ENCODE measurements at places on chromosomes 6 and 20. TPM values are rescaled to one million over a fixed set of nuclear protein-coding genes. Genes with fewer than 3 reads are reported as not detected.

Gene SLC13A3
- 2.9 TPM for total RNA-seq

Gene ATXN1
- 52.5 TPM for total RNA-seq

Gene SLC24A3
- total RNA-seq: 6.0 TPM

Gene MEI4
- not detected for total RNA-seq

Gene ACSS1
- 26.6 TPM for total RNA-seq

Gene ZC2HC1B
- total RNA-seq: not detected

Gene POU5F1
- 1.9 TPM for total RNA-seq

Gene GATA5
- 2.5 TPM for total RNA-seq

Gene DTNBP1
- 18.5 TPM for total RNA-seq

Gene NFS1
- total RNA-seq: 25.5 TPM

- H3K4me1 ChIP-seq: no peaks in the 10 kb centered on the region
- no peak for DNase-seq
- H3K4me3 ChIP-seq: no peak overlapping the region
These were observed 86.1 kb downstream of the HUS1B start for GRCh38 chr6:570825-571224.

- no peak overlapping the region for H3K27ac ChIP-seq
- H3K36me3 ChIP-seq: no peaks in the 10 kb centered on the region
- no peak for DNase-seq
- H3K4me1 ChIP-seq: peaks cover 2% of the 10 kb centered on the region
- no peaks in the 10 kb centered on the region for H3K27me3 ChIP-seq
These were observed 13.8 kb downstream of the ASIP start for GRCh38 chr20:34254979-34255378.

GRCh38 chr6:138498629-138499302 lies 528 bp downstream of the NHSL1 start:
- no peak overlapping the region for H3K4me3 ChIP-seq
- no peak for DNase-seq
- no peaks in the 10 kb centered on the region for H3K36me3 ChIP-seq
- H3K4me1 ChIP-seq: peaks cover 8% of the 10 kb centered on the region
- no peak overlapping the region for H3K27ac ChIP-seq

GRCh38 chr20:14838663-14839628 lies 501.5 kb upstream of the FLRT3 start:
- H3K4me3 ChIP-seq: no peak overlapping the region
- H3K4me1 ChIP-seq: no peaks in the 10 kb centered on the region
- no peaks in the 10 kb centered on the region for H3K36me3 ChIP-seq
- H3K27me3 ChIP-seq: no peaks in the 10 kb centered on the region

- H3K27me3 ChIP-seq: no peaks in the 10 kb centered on the region
- H3K4me1 ChIP-seq: no peaks in the 10 kb centered on the region
- no peaks in the 10 kb centered on the region for H3K36me3 ChIP-seq
- no peak for DNase-seq
These were observed 264.1 kb upstream of the RIN2 start for GRCh38 chr20:19493794-19494495.

GRCh38 chr6:36679043-36679833 lies 724 bp downstream of the CDKN1A start:
- H3K36me3 ChIP-seq: peaks cover 10% of the 10 kb centered on the region
- H3K27me3 ChIP-seq: no peaks in the 10 kb centered on the region
- peak overlapping the region; percentile 93 for H3K27ac ChIP-seq

GRCh38 chr6:36141091-36141490 lies 10.8 kb downstream of the MAPK13 start:
- H3K27me3 ChIP-seq: no peaks in the 10 kb centered on the region
- H3K36me3 ChIP-seq: peaks cover 49% of the 10 kb centered on the region
- DNase-seq: no peak
- no peak overlapping the region for H3K4me3 ChIP-seq
- peaks cover 21% of the 10 kb centered on the region for H3K4me1 ChIP-seq

DNA sequence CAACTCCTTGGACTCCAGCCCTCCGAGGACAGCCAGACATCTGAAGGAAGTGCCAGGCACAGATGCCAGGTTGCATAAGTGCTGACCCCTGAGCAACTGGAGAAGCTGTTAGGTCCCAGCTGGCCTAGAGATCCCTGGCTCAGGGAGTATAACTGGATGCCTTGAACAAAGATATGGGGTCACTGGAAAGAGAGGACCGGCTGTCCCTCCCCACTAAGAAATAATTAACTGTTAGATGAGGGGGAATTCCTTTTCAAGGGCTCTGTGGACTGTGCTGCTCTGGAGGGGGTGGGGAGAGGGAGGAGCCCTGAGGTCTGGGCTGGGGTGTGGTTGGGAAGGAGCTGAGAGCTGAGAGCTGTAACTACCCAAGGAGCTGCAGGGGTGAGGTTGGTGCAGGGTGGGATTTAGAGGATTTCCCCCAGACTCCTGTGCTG lies 39.6 kb downstream of the HLA-F start:
- no peak overlapping the region for H3K4me3 ChIP-seq
- peaks cover 6% of the 10 kb centered on the region for H3K4me1 ChIP-seq
- H3K27me3 ChIP-seq: no peaks in the 10 kb centered on the region
- no peaks in the 10 kb centered on the region for H3K36me3 ChIP-seq

DNA sequence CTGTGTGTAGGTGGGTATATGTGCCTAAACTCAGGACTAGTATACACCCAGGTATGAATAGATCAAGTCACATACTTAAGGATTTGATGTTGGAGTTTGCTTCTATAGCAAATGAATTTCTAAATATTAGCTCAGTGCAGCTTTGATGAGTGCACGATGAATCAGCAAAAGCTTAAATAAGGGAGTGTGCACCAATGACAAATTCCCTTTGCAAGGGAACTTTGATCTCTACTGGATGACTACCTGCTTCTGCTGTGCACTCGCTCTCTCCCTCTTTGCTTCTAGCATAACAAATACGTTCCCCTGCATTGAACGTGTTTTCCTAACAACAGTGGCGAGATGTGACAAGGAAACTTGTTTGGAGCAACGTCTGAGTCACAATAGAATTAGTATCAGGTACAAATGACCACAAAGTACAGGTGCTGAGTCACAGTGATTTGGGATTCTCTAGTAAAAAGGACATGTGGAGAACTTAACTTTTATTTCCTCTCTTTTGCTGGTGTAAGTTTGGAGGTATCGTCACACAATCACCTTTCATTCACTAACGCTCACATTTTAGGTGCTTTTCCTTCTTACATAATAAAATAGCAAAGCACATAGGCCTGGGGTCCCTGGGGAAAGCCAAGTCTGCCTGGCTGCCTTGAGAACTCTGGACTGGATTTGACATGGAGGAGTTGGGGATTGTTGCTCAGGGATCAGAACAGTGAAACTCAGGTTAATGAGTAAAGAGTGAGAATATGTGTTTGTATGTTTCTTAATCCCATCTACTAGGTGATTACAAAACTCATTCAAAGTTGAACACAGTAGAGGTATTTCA lies 49.7 kb downstream of the KLHL31 start:
- no peaks in the 10 kb centered on the region for H3K36me3 ChIP-seq
- DNase-seq: no peak
- peak overlapping the region; percentile 53 for H3K27ac ChIP-seq
- H3K4me1 ChIP-seq: no peaks in the 10 kb centered on the region
- H3K4me3 ChIP-seq: no peak overlapping the region
- H3K27me3 ChIP-seq: no peaks in the 10 kb centered on the region

DNA sequence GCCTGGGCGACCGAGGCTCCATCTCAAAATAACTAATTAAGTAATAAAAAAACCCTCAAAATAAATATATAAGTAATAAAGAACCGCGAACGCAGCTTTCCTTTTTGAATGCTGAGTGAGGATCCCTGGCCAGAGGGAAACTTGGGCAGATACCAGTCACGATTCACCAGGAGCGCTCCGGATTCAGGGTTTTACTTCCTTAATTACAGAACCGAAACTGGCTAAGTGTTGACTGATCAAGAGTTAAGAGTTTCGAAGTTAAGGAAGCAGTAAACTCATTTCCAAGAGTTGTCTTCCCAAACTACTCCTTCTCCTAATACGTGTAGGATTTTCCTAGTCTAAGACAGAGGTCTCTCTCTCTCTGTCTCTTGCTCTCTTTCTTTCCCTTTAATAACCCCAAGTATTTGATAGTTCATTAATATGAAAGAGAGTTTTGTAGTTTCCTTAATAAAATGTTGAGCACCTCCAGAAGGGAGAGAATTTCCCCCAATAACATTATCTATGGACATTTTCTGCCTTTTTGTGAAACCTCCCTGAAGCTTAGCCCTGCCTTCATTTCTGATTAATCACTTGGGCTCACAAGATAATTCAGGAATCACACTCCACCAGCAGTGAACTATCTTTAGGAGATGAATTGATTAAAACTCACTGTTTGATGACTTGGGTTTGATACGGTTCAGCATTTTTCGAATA lies 61.4 kb upstream of the ZNF217 start:
- peaks cover 33% of the 10 kb centered on the region for H3K4me1 ChIP-seq
- no peaks in the 10 kb centered on the region for H3K36me3 ChIP-seq
- DNase-seq: no peak

DNA sequence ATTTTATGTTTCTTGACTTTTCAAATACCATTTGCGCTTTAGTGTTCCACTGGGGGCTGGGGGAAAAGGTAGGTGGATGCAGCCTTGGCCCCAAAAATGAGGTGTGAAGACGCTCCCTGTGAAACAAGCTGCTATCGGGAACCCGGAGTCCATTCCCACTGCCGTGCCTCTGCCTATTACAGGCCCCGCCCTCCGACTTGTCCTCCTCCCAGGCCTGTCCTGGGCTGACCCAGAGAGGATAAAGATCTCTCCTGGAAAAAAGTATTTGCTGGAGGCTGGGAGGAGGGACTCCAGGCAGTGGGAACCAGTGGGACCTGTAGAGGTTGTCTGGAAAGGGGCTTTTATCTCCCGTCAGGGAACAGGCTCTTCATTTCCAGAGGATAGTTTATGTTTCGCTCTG lies 215.0 kb downstream of the SLC24A3 start:
- no peak overlapping the region for H3K4me3 ChIP-seq
- no peaks in the 10 kb centered on the region for H3K36me3 ChIP-seq
- DNase-seq: no peak
- H3K27me3 ChIP-seq: no peaks in the 10 kb centered on the region
- H3K4me1 ChIP-seq: no peaks in the 10 kb centered on the region
- no peak overlapping the region for H3K27ac ChIP-seq

DNA sequence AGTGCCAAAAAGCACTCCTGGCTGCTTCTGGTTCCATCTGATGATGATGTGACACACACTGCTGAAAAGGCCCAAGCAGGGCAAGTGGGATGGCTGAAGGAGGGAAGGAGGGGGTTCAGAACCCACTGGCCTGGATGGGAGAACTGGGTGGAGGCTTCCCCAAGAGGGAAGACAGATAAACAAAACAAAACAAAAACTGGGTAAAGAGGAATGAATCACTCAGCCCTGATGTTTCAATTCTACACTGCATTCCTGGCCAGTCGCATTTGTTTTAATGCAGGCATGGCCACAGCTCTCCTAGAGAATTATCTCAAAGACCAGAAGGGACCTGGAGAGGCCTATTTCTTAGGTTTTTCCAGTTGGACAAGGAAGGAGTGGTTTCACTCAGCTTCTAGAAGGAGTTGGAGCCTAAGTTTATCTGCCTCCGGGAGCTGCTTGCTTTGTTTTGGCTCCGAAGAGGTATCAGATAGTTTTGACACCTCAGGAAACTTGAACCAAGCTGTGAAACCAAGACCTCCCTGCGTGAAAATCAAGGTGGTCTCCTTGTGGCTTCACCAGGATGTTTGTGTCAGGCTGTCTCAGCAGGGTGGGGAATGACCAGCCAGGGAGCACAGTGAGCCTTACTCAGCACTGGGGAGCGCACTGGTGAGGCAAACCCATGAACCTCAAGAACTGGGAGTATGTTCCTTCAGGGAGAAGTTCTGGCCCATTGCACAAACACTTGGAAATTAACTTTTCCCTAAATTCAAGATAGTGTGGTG lies 16.1 kb downstream of the TTPAL start:
- no peak for DNase-seq
- peaks cover 23% of the 10 kb centered on the region for H3K4me1 ChIP-seq
- no peaks in the 10 kb centered on the region for H3K27me3 ChIP-seq
- peak overlapping the region; percentile 9 for H3K27ac ChIP-seq
- H3K4me3 ChIP-seq: no peak overlapping the region

- DNase-seq: no peak
- H3K4me3 ChIP-seq: no peak overlapping the region
- no peak overlapping the region for H3K27ac ChIP-seq
- no peaks in the 10 kb centered on the region for H3K36me3 ChIP-seq
These were observed 898.3 kb upstream of the ADGRB3 start for GRCh38 chr6:67736816-67737215.

GRCh38 chr6:166112580-166112979 lies 55.1 kb downstream of the TBXT start:
- H3K4me1 ChIP-seq: no peaks in the 10 kb centered on the region
- no peak for DNase-seq
- H3K27me3 ChIP-seq: peaks cover 10% of the 10 kb centered on the region
- no peak overlapping the region for H3K4me3 ChIP-seq

DNA sequence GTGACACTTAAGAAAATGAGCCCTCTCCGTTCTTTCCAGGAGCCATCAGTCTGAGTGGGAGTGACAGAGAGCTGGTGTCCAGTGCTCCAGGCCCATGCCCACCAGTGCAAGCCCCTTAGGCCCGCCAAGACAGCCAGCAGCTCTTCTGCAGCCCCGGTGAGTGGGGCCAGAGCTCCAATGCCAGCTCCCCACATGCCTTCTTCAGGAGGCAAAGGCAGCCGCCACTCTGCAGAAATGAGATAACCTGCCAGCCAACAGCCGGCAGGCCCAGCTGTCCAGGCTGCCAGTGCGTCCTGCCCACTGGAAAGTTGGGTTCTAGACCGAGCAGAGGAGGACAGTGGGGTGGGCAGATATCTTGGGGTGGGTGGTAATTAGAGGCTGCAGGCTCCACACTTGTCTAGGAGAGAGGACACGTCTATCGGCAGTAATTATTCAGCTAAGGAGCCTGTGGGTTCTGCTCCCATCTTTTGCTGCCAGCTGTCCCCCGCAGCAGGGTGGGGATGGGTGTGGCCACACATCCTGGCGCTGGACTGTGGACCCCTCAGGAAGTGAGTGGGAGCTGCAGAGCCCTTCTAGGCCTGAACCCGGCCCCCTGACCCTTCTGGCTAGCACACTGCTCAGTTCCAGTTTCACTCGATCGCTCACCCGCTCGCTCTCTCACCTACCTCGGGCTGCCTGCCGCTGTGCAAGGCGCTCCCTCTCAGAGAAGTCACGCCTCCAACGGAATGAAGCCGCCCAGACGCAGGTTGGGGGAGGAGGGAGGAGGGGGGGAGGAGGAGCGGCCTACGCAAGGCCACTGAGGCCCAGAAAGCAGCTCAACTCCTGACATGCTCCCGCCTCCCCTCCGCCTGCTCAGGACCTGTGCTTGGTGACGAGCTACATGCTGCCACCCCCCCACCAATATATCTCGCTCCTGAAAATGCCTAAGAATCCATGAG lies 3.6 kb downstream of the GRM4 start:
- no peak overlapping the region for H3K4me3 ChIP-seq
- H3K4me1 ChIP-seq: peaks cover 12% of the 10 kb centered on the region
- no peak for DNase-seq
- H3K36me3 ChIP-seq: no peaks in the 10 kb centered on the region
- no peak overlapping the region for H3K27ac ChIP-seq

- no peaks in the 10 kb centered on the region for H3K36me3 ChIP-seq
- H3K4me1 ChIP-seq: no peaks in the 10 kb centered on the region
- no peaks in the 10 kb centered on the region for H3K27me3 ChIP-seq
- no peak overlapping the region for H3K27ac ChIP-seq
These were observed 5.9 kb downstream of the NUDT3 start for GRCh38 chr6:34386316-34387137.

GRCh38 chr6:169725125-169726048 lies 1.1 kb upstream of the PHF10 start:
- peak overlapping the region; percentile 64 for H3K4me3 ChIP-seq
- peak overlapping the region; percentile 88 for H3K27ac ChIP-seq
- DNase-seq: no peak
- peaks cover 6% of the 10 kb centered on the region for H3K27me3 ChIP-seq
- peaks cover 35% of the 10 kb centered on the region for H3K4me1 ChIP-seq

- H3K4me3 ChIP-seq: no peak overlapping the region
- H3K27me3 ChIP-seq: no peaks in the 10 kb centered on the region
- H3K4me1 ChIP-seq: peaks cover 99% of the 10 kb centered on the region
- DNase-seq: no peak
These were observed 27.9 kb downstream of the B4GALT5 start for GRCh38 chr20:49685809-49686208.

Data from left lung (tissue), 14 donors.